ENCODE measurements at places on chromosomes 11 and 22.

GRCh38 chr11:79121351-79121750 lies 319.5 kb downstream of the TENM4 start:
- DNase-seq, result no peak

DNA sequence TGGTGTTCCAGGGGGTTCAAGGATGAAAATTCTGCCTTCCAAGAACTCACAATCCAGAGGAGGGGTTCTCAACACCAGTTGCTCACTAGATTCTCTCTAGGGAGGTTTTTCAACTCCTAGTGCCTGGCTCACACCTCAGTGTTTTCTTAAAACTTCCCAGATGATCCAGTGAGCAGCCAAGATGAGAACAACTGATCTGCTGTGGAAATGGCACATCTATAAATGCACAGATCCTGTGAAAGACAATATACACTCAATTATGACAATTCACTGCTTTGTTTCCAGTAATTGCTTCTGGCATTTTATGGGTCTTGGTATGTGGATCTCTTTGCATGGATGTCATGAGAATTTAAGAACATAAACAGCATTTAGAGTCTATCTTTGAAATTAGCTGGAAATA lies 45.2 kb upstream of the PRSS23 start:
- DNase-seq, result no peak

GRCh38 chr22:33314316-33314715 lies 256.1 kb upstream of the SYN3 start:
- no peak for DNase-seq

DNA sequence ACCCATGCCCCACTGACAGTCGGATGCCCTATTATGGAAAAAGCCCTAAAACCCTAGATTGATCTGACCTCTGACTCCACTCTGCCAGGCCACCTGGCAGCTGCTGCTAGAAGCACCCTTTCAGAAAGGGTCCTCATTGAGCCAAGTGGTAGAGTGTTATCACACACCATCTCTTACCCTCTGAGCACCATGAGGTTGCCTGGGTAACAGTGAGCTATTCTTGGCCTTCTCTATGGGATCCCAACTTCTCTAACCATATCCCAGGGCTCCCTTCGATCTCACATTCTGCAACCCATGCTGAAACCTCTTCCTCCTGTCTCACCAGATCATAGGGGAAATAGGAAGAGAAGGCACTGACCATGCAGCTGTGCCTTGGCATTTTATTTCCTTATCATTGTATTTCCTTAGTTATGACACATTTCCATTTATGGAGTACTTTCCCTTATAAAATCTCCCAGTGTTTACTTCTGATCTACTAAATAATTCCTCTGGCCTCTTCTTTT lies 52.7 kb downstream of the MPPED2 start:
- DNase-seq, result no peak

GRCh38 chr11:125376117-125376516 lies 119.9 kb downstream of the FEZ1 start:
- no peak for DNase-seq

- DNase-seq, result no peak
These were observed 157.0 kb upstream of the TIMP3 start for GRCh38 chr22:32644252-32645100.

DNA sequence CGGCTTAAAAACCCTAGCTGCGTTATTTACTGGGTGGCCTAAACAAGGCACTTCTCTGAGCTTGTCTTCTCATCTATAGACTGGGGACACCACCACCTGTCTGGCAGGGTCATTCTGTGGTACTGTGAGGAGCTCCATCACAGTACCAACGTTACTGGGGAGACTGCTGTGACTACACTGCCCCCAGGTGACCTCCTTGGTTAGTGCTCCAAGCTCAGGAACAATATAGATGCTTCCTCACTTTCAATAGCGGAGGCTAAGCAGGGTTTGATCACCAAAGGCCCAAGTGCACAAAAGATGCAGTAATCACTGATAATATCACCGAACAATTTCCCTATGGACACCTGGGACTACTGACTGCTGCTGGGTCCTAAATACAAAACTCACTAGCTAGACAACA lies 18.8 kb downstream of the PRPF19 start:
- DNase-seq, result no peak

- no peak for DNase-seq
These were observed 87.8 kb upstream of the NNMT start for GRCh38 chr11:114208377-114208776.

GRCh38 chr11:67290801-67291200 lies 1.7 kb downstream of the ANKRD13D start:
- no peak for DNase-seq

- DNase-seq, result no peak
These were observed 519.6 kb downstream of the NTM start for GRCh38 chr11:131889760-131890581.

- DNase-seq, result no peak
These were observed 10.5 kb downstream of the C11orf86 start for GRCh38 chr11:66985508-66986177.

GRCh38 chr22:31726692-31727091 lies 23.2 kb downstream of the PRR14L start:
- DNase-seq, result no peak

DNA sequence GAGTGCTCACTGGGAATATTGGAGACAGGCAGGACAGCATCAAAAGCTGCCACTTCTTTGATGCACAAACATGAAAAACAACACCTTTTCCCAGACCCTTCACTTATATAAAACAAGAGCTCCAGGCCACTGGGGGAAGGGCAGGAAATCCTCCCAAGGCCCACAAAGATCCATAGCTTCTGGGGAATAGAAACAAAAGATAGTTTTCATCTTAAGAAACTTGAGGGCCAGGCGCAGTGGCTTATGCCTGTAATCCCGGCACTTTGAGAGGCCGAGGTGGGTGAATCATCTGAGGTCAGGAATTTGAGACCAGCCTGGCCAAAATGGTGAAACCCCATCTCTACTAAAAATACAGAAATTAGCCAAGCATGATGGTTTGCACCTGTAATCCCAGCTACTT lies 15.3 kb downstream of the RTL6 start:
- DNase-seq, result no peak

- DNase-seq, result no peak
These were observed 134.5 kb downstream of the WNT7B start for GRCh38 chr22:45842291-45842991.
